ENCODE measurements at places on chromosomes 5 and 9. TPM values are rescaled to one million over a fixed set of nuclear protein-coding genes. Genes with fewer than 3 reads are reported as not detected.

DNA sequence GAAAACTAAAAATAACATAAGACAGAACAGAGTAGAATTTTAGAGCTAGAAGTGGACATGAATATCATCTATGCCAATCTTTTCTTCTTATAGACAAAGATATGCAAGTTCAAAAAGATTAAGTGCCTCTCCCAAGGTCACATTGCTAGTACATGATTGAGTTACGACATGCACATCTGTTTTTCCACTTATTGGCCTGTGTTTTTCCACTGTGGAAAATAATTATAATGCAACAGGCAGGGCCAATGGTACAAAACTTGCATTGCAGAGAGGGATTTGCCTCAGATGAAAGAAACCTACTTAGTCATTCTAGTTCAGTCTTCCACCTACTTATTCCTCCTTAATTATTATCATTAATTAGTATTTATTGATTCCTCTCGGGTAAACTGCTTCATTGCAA, 407.8 kb upstream of the SGCD start:
- H3K36me3 ChIP-seq, result no peaks in the 10 kb centered on the region
- no peak overlapping the region for H3K27ac ChIP-seq
- H3K4me1 ChIP-seq, result no peaks in the 10 kb centered on the region
- peaks cover 3% of the 10 kb centered on the region for H3K27me3 ChIP-seq
- no peak overlapping the region for H3K4me3 ChIP-seq
- DNase-seq, result no peak

DNA sequence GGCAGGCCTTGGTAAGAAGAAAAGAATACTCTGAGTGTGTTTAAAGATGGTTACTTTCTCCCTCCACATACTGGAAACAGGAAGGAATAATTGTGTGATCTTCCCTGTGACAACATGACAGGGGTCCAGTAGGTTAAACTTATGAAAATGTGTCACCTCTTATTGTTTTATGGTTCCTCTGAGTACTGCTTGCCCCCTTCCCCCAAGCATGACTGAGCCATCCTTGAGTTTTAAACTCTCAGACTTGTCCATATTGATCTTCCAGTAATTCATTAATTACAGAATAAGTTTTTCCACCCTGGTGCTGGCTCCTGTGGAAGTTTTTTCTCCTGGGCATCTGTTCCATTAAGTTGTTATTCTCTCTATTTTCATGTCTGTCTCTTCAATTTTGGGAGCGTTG, 95.8 kb downstream of the CNTLN start:
- DNase-seq, result no peak
- H3K4me1 ChIP-seq, result peaks cover 14% of the 10 kb centered on the region
- H3K27me3 ChIP-seq, result no peaks in the 10 kb centered on the region

- H3K27me3 ChIP-seq, result peaks cover 2% of the 10 kb centered on the region
- H3K36me3 ChIP-seq, result no peaks in the 10 kb centered on the region
- no peak overlapping the region for H3K27ac ChIP-seq
- H3K4me3 ChIP-seq, result no peak overlapping the region
Measured at GRCh38 chr9:100401042-100401441, 25.9 kb upstream of the MSANTD3 start.

GRCh38 chr9:117869287-117869686, 165.1 kb downstream of the TLR4 start:
- H3K4me1 ChIP-seq, result no peaks in the 10 kb centered on the region
- H3K4me3 ChIP-seq, result no peak overlapping the region
- DNase-seq, result no peak
- no peaks in the 10 kb centered on the region for H3K36me3 ChIP-seq
- no peak overlapping the region for H3K27ac ChIP-seq
- peaks cover 6% of the 10 kb centered on the region for H3K27me3 ChIP-seq

PRRX2 gene
- not detected for polyA plus RNA-seq

DNA sequence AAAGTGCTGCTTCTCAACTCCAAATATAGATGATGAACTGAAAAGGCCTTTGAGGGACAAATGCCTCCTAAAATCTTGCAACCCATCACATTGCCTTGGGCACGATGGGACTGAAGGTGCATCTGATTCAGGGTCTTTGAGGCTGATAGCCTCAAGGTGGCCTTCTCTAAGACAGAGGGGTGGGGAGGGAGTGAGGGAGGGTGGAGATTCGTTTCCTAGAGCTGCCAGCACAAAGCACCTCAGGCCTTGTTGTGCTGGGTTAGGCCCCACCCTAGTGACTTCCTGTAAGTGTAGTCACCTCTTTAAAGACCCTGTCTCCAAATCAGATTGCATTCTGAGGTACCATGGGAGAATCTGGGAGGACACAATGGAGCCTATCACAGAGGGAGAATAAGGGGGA, 57.1 kb downstream of the BARX1 start:
- H3K4me3 ChIP-seq, result no peak overlapping the region
- H3K27ac ChIP-seq, result no peak overlapping the region
- H3K36me3 ChIP-seq, result no peaks in the 10 kb centered on the region
- no peaks in the 10 kb centered on the region for H3K27me3 ChIP-seq
- no peak for DNase-seq

DNA sequence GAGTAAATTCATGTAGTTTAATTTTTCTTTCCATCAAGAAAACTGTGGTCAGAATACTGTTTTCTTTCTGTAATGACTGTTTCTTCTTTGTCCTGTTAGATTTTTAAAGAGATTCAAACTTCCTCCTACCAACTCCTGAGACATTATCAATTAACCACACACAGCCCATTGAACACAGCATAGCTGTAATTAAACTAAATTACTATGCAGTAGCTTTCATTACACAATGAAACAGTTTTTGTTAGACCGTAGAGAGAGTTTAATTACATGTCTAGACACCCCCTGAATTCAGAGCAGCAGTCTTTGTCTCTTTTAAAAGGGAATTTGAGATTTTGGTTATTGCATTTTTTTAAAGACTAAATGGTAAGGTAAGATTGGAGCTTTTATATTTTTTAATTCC, 77.5 kb downstream of the STARD4 start:
- no peak for DNase-seq
- H3K36me3 ChIP-seq, result no peaks in the 10 kb centered on the region
- no peaks in the 10 kb centered on the region for H3K27me3 ChIP-seq
- H3K27ac ChIP-seq, result no peak overlapping the region
- H3K4me1 ChIP-seq, result no peaks in the 10 kb centered on the region
- no peak overlapping the region for H3K4me3 ChIP-seq
